PC-9 (cell line): ENCODE measurements at places on chromosomes 1 and 21. TPM values are rescaled to one million over a fixed set of nuclear protein-coding genes. Genes with fewer than 3 reads are reported as not detected.
A peak's percentile ranks its signal among the peaks of the same experiment; 100 is the strongest.

- no peaks in the 10 kb centered on the region for H3K36me3 ChIP-seq
- no peak for DNase-seq
- no peak overlapping the region for H3K4me3 ChIP-seq
- peaks cover 19% of the 10 kb centered on the region for H3K4me1 ChIP-seq
- no peak overlapping the region for H3K27ac ChIP-seq
- no peaks in the 10 kb centered on the region for H3K27me3 ChIP-seq
Measured at GRCh38 chr21:45328198-45329091, 40.8 kb upstream of the POFUT2 start.

DNA sequence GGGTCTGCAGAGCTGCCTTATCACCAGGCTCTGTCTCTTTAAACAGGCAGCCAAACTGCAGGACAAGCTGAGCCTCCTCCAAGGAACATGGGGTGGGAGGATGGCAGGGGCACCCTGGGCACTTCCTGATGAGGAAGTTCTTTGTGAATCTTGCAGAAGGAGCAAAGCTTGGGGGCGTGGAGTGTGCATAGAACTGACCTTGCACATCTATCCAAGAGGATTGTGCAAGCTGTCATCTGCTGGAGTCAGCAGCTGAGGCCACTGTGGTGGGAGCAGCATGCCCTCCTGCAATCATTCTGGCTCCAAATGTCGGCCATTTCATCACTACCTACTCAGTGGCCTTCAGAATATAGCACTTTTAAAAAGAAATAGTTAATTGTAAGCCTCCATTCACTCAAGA, 182.2 kb downstream of the AJAP1 start:
- H3K27ac ChIP-seq = no peak overlapping the region
- H3K27me3 ChIP-seq = no peaks in the 10 kb centered on the region
- DNase-seq = no peak
- H3K36me3 ChIP-seq = no peaks in the 10 kb centered on the region
- no peak overlapping the region for H3K4me3 ChIP-seq
- H3K4me1 ChIP-seq = no peaks in the 10 kb centered on the region

DNA sequence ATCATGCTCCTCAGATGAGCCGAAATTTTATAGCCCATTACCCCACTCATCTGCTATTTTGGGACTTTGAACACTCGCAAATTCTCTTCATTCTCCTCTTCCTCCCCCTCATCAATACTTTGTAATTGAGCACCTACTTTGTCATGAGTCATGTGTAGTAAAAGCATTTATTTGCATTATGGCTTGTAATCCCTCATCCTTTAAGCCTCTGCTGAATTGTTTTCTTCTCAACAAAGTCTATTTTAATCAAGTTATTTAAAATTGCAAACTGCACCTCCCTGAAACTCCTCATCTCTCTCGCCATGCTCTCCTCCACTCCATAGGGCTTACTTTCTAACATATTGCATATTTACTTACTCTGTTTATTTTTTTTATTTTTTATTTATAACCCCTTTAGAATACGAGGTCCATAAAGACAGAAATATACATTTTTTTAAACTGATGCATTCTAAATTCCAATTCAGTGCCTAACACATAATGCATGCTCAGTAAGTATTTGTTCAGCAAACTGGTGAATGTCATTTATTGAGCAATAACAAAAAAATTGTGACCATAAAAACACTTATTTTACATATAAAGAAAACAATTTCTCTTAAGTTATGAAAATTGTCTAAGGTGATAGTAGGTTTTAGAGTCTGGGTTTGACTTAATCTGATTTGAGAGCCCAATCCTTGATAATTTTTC, 161.7 kb downstream of the FASLG start:
- no peak overlapping the region for H3K4me3 ChIP-seq
- H3K27me3 ChIP-seq = no peaks in the 10 kb centered on the region
- H3K27ac ChIP-seq = no peak overlapping the region
- no peaks in the 10 kb centered on the region for H3K36me3 ChIP-seq
- no peaks in the 10 kb centered on the region for H3K4me1 ChIP-seq
- no peak for DNase-seq

GRCh38 chr1:19798486-19799229, 1.1 kb downstream of the TMCO4 start:
- DNase-seq = no peak
- no peak overlapping the region for H3K27ac ChIP-seq
- no peaks in the 10 kb centered on the region for H3K27me3 ChIP-seq

DNA sequence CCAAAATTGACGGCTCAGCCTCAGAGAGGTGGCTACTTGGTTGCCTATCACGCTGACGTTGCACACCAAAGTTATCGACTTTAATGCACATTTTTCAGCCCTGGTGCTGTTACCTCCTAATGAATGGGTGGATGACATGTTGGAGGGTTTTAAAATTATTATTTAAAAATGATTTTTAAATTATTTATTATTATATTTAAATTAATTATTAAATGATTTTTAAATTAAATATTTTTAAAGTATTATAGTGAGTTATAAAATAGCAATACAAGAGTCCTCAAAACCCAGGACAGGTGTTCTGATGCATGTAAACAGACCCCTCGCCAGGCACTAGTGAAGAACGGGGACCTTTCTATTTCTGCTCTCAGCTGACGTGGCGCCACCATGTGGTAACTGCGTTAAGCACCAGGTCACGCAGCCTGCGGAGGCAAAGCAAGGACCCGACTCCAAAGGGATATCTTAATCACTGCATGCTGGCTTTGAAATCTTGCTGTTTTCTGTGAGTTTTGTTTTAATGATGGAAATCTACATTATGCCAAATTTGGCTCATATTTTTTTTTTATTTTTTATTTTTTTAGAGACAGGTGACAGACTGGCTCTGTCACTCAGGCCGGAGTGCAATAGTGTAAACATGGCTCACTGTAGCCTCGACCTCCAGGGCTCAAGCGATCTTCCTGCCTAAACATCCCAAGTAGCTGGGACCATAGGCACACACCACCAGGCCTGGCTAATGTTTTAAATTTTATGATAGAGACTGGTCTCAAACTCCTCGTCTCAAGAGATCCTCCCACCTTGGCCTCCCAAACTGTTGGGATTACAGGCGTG, 22.6 kb downstream of the CASP9 start:
- no peaks in the 10 kb centered on the region for H3K36me3 ChIP-seq
- H3K4me3 ChIP-seq = no peak overlapping the region
- no peaks in the 10 kb centered on the region for H3K27me3 ChIP-seq
- DNase-seq = peak; percentile 39
- H3K27ac ChIP-seq = no peak overlapping the region
- no peaks in the 10 kb centered on the region for H3K4me1 ChIP-seq

The LMOD1 gene
- 0.53 and 0.74 TPM in 2 replicates for total RNA-seq

DNA sequence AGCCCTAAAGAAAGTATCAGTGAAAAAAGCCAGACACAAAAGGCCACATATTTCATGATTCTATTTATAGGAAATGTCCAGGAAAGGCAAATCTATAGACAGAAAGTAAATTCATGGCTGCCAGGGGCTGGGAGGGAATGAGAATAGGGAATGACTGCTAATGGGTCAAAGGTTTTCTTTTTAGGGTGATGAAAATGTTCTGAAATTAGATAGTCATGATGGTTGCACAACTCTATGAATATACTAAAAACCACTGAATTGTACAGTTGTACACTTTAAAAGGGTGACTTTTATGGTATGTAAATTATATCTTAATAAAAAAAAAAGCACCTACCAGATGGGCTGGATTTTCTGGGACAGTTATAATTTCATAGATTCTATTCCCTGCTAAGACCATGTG, 114.8 kb downstream of the CNIH3 start:
- H3K27ac ChIP-seq = peak overlapping the region; percentile 97
- H3K27me3 ChIP-seq = no peaks in the 10 kb centered on the region
- peaks cover 69% of the 10 kb centered on the region for H3K4me1 ChIP-seq
- DNase-seq = no peak

GRCh38 chr21:25638660-25639550, at the start of gene JAM2:
Gene JAM2 (plus strand): TSS chr21:25639258. CDS start chr21:25639822, 564 bp downstream.
- no peaks in the 10 kb centered on the region for H3K4me1 ChIP-seq
- no peak within 1 kb of the TSS for H3K4me3 ChIP-seq
- H3K36me3 ChIP-seq = no peaks in the 10 kb centered on the region
- no peak for DNase-seq
- no peaks in the 10 kb centered on the region for H3K27me3 ChIP-seq
- H3K27ac ChIP-seq = no peak within 1 kb of the TSS

- no peaks in the 10 kb centered on the region for H3K27me3 ChIP-seq
- DNase-seq = no peak
Measured at GRCh38 chr21:38712664-38713063, 93.1 kb upstream of the ETS2 start.

The AADACL3 gene
- not detected in 2 replicates for total RNA-seq

DNA sequence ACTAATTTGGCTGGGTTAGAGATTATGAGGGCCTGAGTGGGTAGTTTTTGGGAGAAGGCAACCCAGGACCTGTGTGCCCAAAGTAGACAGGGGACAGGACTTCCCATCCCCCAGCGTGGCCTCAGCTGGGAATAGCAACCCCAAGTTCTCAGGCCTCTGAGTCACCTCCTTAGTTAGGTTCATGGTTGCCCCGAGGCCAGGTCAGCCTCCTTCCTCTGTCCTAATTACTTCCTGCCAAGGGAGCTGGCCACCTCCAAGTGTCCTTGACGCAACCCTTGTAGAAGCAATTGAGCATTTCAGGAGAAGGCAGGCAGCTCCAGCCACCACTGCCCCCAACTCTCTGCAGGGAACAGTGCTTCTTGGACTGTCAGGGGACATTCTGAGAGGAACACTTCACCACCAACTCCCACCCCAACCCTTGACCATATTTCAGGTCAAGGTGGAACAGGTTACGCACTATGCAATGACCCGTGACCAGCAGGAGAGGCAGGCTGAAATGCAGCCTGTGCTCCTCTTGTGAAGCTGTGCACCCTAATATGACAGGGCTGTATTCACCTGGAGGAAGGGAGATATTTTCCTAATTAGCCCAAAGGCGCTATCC, 5.1 kb upstream of the NT5C1A start:
- DNase-seq = peak; percentile 49
- H3K4me3 ChIP-seq = no peak overlapping the region
- H3K36me3 ChIP-seq = no peaks in the 10 kb centered on the region
- peaks cover 8% of the 10 kb centered on the region for H3K27me3 ChIP-seq

DNA sequence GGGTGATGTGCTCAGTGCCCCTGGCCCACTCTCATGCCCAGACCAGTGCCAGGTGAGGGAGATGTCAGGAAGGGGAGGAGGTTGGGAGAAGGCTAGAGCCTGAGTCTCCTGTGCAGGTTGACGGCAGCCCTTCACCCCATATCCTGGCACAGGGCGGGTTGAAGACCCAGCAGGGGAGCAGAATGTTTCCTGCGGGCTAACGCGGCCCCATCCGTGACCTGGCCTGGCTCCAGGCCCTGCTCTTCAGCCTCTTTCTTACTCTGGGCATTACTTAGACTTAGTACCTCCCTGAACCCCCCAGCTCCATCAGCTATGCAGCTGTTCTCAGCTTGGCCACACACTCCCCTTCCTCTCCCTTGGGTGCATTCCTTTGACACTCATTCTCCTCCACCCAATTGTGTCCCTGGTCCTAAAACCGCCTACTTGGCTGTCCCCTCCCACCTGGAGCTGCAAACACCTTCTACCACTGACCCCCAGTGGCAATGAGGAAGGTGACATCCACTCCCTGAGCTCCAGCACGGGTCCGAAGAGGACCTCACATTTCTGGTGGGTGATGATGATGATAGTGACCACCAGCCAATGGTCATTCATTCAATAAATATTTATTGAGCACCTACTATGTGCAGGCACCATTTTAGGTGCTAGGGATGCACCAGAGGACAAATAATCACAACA, 179.0 kb downstream of the PTPRU start:
- no peaks in the 10 kb centered on the region for H3K36me3 ChIP-seq
- no peak overlapping the region for H3K27ac ChIP-seq
- H3K27me3 ChIP-seq = no peaks in the 10 kb centered on the region
- no peak overlapping the region for H3K4me3 ChIP-seq
- H3K4me1 ChIP-seq = no peaks in the 10 kb centered on the region

The ASTN1 gene
- total RNA-seq = not detected in 2 replicates

DNA sequence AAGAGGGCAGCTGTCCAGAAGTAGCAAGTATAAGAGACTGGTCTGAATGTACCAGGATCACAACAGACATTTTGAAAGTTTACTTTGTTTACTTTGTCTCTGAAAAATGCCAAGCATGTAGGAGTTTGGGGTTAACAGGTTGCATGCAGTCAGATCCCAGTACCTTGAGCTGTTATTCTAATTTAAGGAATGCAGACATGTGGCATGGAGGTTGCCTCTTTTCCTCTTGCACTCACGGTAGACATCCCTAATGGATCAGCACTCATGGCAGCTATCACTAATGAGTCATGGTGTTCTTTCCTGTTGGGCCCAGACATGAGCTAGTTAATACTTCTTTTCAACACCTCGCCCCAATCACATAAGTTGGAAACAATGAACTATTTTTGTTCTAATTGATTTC, 67.3 kb downstream of the GADD45A start:
- H3K27me3 ChIP-seq = no peaks in the 10 kb centered on the region
- H3K4me1 ChIP-seq = peaks cover 58% of the 10 kb centered on the region
- no peaks in the 10 kb centered on the region; the same call in 1 of the 2 replicates for H3K36me3 ChIP-seq
- peak; percentile 61 for DNase-seq
- H3K27ac ChIP-seq = peak overlapping the region; percentile 91
- no peak overlapping the region for H3K4me3 ChIP-seq

The VPS26C gene
- 32.2 and 46.2 TPM in 2 replicates for total RNA-seq

GRCh38 chr1:172467446-172467845, 23.6 kb upstream of the PIGC start:
- H3K27ac ChIP-seq = no peak overlapping the region
- no peak overlapping the region for H3K4me3 ChIP-seq
- H3K4me1 ChIP-seq = peaks cover 15% of the 10 kb centered on the region
- no peaks in the 10 kb centered on the region for H3K36me3 ChIP-seq

The IGSF5 gene
- total RNA-seq = not detected in 2 replicates

- H3K4me1 ChIP-seq = no peaks in the 10 kb centered on the region
- H3K4me3 ChIP-seq = no peak overlapping the region
- no peak for DNase-seq
- peaks cover 97% of the 10 kb centered on the region for H3K27me3 ChIP-seq
- no peaks in the 10 kb centered on the region for H3K36me3 ChIP-seq
Measured at GRCh38 chr1:4166713-4167112, 266.6 kb upstream of the C1orf174 start.

DNA sequence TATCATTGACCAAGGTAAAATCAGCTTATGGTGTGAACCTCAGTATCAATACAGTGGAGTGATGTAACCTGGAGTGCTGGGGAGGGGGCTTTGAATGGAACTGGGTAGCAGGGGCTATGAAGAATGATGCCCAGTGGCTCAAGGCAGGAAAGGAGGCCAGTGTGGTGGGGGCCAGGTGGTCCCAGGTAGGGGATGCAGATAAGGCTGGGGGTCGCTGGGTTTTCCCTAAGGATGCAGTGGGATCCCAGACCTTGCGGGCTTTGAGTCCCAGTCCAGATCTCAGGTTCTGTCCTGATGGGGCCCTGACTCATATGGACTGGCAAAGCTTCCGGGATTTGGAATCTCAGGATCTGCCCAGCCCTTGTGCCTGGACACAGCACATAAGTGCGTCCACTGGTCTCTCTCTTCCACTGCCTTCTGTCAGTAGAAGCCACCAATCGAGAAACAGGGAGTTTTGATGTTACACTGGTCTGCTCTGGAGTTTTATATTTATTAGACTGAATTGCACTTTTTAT, 52.0 kb downstream of the S100B start:
- H3K36me3 ChIP-seq = no peaks in the 10 kb centered on the region
- no peak overlapping the region for H3K27ac ChIP-seq
- no peak for DNase-seq
- no peaks in the 10 kb centered on the region for H3K4me1 ChIP-seq
- H3K27me3 ChIP-seq = no peaks in the 10 kb centered on the region

- DNase-seq = no peak
- peaks cover 19% of the 10 kb centered on the region for H3K27me3 ChIP-seq
- no peaks in the 10 kb centered on the region for H3K36me3 ChIP-seq
- H3K4me3 ChIP-seq = no peak overlapping the region
- no peaks in the 10 kb centered on the region for H3K4me1 ChIP-seq
Measured at GRCh38 chr21:34299168-34299539, 64.7 kb upstream of the KCNE2 start.

GRCh38 chr1:202227053-202227672, 33.6 kb downstream of the LGR6 start:
- H3K36me3 ChIP-seq = no peaks in the 10 kb centered on the region
- H3K4me1 ChIP-seq = peaks cover 11% of the 10 kb centered on the region
